ENCODE measurements at places on chromosomes 4 and X. TPM values are rescaled to one million over a fixed set of nuclear protein-coding genes. Genes with fewer than 3 reads are reported as not detected.

DNA sequence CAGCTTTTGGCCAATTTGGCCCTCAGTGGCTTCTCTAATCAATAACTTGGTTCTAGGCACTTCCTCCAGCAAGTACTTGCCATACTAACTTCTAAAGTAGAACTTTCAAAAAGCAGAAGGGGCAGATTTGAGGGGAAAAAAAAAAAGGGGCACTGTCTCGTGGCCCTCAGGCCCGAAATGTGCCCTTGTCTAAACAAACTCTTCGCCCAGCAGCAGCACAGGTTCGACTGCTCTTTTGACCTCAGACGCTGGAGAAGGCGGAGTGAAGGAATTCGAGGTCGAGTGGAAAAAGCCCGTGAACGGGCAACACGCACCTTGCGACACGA is 775 bp downstream of the GRPEL1 start:
- H3K4me1 ChIP-seq, result no peaks in the 10 kb centered on the region
- peak overlapping the region; percentile 84 for H3K4me3 ChIP-seq
- no peak for DNase-seq
- H3K27ac ChIP-seq, result peak overlapping the region; percentile 89

NLGN4X gene
- total RNA-seq, result 2.0 TPM

- DNase-seq, result no peak
- no peak overlapping the region for H3K27ac ChIP-seq
- no peak overlapping the region for H3K4me3 ChIP-seq
- no peaks in the 10 kb centered on the region for H3K4me1 ChIP-seq
These were observed 95.1 kb downstream of the TSPAN7 start for GRCh38 chrX:38656350-38656915.

GRCh38 chr4:159363361-159363760 is 260.5 kb downstream of the RAPGEF2 start:
- H3K4me3 ChIP-seq, result no peak overlapping the region
- no peak for DNase-seq

DNA sequence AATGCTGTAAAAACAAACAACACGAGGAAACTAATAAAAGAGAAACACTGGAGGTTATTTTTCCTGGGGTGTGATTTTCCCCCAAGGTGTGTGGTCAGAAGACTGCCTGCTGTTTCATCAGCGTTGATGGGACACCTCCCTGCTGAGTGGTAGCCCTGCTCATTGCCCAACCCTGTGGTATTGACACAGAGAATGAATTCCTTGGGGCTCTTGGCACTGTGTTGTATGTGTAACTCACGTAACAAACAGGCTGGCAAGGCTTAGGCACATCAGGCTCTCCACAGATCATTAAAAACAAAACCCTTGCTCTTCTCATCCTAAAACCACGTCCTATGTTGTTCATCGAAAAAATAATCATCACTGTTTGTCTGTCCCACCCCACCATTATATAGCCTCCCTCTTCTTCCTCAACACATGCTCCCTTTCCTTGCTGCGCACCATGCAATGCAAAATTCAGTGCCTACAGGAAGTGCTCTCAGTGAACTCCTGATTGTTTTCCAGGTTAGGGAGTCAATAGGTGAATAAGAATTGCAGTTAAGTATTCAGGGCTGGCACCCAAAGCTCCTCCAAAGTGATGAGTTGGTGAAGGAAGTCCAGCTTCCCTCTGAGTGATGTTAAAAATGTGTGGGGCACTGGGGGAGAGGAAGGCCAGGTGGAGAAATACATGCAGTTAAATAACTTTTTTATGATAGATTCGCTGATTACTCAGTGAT is 11.4 kb upstream of the PUDP start:
- H3K36me3 ChIP-seq, result no peaks in the 10 kb centered on the region
- no peaks in the 10 kb centered on the region for H3K4me1 ChIP-seq
- no peak overlapping the region for H3K4me3 ChIP-seq
- no peak overlapping the region for H3K27ac ChIP-seq

ARMCX1 gene
- total RNA-seq, result 28.5 TPM
